GM04503 (cell line): ENCODE measurements at places on chromosomes 16 and 17.

- no peak for DNase-seq
These were observed 17.3 kb downstream of the RSPRY1 start for GRCh38 chr16:57203451-57203850.

DNA sequence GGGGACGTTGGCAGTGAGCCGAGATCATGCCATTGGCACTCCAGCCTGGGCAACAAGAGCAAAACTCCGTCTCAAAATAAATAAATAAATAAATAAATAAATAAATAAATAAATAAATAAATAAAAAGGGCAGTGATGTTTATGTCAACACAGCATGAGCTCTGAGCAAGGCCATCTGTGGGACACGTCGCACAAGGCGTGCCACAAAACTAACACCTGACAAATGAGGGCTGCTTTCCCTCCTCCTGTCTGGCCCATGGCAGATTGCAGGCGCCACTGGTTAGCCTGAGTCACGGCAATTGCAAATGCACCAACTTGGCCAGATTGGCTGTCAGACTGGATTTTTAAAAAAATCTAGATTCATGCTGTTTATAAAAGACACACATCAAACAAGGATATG lies 25.9 kb upstream of the SPNS3 start:
- no peak for DNase-seq

DNA sequence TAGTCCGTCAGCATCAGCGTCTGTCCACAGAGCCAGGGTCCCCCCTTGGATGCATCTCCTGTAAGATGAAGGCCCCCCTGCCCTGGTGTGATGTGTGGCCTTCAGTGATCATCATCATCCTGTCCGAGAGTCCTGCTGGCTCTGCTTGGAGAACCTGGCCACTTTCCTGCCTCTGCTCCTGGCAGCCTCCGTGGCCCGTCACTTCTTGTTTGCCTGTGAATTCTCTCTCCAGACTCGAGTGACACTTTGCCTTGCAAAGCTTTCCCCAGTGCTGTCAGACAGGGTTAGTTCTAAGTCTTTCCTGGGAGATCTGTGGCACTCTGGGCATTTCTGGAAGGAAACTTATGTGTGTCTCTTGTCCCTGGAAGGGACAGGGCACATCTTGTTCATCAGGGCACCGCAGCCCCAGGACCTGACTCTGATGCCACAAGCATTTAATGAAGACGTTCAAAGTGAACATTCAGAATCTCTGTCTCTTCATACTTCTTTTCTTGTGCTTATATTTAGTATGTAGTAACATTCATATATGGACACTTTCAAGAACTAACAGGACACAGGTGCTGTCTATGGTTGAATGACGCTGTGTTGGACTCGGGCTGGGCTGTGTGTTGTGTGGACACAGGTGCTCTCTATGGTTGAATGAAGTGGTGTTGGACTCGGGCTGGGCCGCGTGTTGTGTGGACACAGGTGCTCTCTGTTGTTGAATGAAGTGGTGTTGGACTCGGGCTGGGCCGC lies 68.5 kb downstream of the RPTOR start:
- no peak for DNase-seq

- DNase-seq: no peak
These were observed 1.4 kb upstream of the CHST4 start for GRCh38 chr16:71524566-71525553.

DNA sequence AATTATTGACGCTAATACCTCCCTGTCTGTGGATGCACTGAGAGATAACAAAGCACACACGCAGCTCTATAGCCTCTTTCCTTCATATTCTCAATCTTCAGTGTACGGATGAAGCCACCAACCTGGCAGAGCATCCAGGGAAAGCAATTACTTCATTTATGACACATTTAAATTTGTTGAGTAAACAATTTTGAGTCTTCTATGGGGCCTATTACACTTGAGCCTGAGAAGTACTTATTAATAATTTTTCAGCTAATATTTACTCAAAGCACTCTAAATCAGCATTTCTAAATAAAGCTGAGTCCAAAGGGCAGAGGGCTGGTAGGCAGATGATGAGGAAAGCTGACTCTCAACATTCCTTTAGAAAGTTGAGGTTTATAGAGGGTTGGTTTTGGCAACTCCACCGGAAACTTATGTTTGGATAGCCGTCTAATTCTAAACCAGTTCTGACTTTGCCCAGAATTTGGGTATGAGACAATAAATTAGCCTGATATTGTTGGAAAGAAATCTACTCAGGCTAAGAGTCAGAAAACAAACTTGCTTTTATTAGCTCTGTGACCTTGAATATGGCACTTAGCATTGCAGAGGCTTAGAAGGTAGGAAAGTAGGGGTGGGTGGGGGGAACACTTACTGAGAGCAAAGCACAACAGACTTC lies 643.5 kb downstream of the CDH11 start:
- DNase-seq: peak; percentile 71

- DNase-seq: no peak
These were observed 100.1 kb upstream of the GRIN2A start for GRCh38 chr16:10282367-10282766.

DNA sequence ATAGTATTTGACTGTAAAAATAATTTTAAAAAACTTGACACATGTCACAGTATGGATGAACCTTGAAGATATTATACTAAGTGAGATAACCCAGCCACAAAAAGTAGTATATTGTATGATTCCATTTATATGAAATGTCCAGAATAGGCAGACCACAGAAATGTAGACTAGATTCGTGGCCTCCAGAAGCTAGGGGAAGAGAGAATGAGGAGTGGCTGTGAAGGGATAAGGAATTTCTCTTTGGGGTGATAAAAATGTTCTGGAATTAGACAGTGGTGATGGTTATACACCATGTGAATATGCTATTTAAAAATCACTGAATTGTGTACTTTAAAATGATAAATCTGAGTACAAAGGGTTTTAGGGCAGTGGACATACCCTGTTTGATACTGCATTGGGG lies 253.1 kb upstream of the DYNLRB2 start:
- DNase-seq: no peak

DNA sequence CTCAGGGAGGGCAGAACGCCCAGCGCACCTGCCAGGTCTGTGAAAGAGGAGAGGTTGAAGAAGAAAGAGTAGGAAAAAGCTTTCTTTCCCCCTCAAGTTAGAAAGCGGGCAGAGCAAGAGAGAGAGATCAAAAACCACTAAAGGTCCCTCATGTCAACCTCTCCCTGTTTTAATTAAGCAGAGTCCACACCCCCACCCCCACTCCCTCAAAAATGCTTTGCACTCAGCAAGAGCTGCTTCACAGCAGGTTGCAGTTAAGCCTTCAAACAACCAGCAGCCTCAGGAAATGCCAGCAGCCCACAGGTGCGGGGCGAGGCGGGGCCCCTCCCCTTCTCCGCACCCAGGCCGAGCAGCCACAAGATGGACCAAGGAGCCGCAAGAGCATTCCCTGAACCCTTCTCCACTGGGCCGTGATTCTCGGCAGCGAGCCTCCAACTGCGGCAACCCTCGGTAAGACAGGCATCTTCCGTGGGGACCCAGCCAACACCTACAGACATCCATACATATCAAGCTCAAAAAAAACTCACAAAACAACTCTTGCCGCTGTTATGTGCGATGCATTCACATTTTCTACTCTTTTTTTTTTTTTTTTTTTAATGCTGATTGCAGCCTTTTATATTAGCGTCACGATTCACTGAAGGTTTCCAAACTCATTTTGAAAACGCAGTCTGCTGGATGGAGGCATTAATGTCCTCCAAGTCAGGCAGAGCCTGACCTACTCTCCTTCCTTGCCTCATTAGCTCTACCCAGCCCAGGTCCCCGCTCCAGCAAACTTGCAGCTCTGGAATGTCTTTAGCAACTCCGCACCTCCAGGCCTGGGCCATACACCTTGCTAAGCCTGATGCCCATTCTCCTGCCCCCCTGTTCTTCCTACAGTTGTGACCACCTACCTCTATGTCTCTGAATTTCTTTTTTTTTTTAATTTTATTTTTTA lies 66.1 kb downstream of the AXIN2 start:
- DNase-seq: no peak

GRCh38 chr17:37698911-37699255 lies 46.0 kb downstream of the HNF1B start:
- DNase-seq: no peak

DNA sequence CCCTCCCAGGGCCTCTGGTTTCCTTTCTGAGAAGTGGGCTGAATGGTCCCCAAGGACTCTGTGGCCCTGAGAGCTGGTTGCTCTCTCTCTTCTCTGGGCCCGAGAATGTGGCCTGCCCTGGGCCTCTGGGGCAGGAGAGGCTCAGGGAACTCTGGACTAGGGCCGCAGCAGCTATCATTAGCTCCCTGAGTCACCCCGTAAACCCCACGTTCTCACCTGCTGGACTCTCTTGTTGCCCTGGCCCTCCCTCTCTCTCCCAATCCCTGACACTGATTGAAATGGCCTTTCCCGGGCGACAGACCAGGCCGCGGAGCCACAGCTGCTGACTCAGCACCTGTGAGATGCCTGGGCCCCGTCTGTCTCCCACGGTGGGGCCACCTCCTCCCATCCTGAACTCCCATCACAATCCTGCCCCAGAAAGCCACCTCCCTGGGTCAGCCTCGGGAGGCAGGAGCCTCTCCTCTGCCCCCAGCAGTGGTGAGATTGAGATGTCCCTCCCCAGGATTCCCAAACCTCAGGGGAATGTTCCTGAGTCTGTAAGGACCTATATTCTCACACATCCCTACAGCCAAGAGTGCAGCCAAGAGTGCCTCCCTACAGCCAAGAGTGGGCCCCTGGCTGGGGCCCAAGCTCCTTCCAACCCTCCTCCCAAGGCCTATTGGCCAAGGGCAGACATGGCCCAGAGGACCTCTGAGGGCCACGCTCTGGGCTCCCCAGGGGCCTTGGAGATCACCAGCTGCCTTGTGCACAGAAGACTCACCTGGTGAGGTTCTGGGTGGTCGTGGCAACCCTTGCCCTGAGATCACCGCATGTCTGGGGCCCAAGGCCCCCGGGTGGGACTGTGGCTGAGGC lies 470 bp downstream of the TRPV3 start:
- DNase-seq: no peak

DNA sequence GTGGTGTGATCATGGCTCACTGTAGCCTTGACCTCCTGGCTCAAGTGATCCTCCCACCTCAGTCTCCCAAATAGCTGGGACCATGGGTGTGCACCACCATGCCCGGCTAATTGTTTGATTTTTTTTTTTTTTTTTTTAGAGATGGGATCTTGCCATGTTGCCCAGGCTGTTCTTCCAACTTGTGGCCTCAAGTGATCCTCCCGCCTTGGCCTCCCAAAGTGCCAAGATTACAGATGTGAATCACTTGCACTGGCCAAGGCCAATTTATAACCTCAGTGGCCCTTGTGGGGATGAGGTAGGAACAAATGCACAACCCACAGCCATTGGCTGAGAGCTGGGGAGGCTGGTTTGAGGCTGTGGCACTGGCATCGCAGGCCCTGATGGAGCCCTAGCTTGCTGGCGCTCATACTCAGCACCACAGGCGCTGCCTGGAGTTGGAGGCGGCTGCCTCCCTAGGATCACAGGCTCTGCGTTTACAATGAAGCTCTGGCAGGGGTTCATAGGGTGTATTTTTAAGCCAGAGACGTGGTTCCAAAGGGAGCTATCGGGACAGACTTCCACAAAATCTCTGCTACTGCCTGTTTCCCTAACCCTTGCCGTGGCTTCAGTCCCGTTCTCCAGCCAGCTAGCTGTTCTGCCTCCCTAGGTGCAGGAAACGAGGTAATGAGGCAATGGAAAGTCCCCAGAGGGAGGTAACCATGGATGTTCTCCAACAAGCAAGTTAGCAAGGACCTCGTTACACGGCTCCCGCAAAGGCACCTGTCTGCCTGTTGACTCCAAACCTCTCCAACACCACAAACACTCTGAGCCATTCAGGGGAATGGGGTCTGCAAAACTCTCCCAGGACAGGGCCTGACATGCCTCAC lies 2.9 kb downstream of the ABCA3 start:
- DNase-seq: no peak

DNA sequence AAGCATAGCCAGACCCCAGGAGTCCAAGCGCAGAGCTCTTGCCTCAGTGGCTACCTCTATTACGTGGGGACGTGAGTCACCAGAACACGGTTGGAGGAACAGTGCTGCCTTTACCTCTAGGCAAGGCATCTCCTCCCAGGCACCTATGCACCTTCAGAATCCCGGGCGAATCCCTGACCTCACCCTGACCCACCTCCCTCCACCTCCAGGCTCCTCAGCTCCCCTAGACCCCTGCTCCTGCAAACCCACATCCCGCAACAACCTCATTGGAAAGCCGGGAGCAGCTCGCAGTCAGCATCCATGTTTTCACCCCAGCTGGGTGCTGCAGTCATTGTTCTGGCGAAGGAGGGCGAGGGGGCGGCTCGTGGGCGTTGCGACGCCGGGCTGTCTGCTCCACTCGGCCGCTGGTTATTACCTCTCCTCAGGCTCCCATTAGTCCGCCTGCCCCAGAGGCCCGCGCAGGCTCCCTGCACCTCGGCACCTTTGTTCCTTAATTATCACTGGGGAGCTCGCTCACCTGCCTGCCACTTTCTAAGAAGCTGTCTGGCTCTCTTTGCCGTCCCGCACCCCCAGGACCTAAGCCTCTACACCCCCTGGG lies 24.6 kb upstream of the DLX4 start:
- DNase-seq: no peak

DNA sequence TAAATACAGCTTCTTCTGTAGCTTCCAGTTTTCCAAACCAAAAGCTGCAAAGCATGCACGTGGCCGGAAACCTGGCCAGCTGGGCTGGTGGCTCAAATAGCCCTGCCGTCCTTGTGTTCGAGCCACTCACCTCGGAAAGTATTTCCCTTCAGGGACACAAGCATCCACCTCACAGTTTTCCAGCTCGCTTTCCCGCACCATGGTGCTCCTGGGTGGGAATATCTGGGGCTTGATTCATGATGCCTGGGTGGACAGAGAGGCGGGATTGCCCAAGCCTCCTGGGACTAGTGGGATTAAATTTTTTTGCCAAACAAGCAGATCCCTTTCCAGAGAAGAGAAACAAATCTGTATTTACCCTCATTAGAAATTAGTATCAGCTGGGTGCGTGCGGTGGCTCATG lies 7.1 kb upstream of the MVD start:
- DNase-seq: no peak

GRCh38 chr16:58026139-58026704 lies 668 bp downstream of the MMP15 start:
- no peak for DNase-seq

- DNase-seq: no peak
These were observed 16.0 kb upstream of the LHX1 start for GRCh38 chr17:36921095-36921851.

DNA sequence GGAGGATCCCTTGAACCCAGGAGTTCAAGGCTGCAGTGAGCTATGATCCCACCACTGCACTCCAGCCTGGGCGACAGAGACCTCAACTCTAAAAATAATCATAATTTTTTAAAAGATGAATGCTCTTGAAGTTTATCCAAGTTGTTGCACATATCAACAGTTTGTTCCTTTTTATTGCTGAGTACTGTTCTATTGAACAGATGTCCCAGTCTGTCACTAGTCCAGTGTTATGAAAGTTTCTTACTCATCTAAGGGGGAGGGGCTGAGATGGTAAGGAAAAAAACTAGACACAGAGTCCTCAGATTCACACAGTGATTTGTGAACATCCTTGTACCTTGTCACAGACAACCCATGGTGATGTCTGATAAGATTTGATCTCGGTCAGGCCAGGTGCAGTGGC lies 3.9 kb downstream of the ACAP1 start:
- no peak for DNase-seq
